Adrenal gland (tissue), 19 donors: ENCODE measurements at places on chromosomes 4 and X. TPM values are rescaled to one million over a fixed set of nuclear protein-coding genes. Genes with fewer than 3 reads are reported as not detected.

- DNase-seq = no peak
These were observed 920.1 kb upstream of the TENM3 start for GRCh38 chr4:181323061-181323460.

Gene TMPRSS11A
- total RNA-seq = not detected

DNA sequence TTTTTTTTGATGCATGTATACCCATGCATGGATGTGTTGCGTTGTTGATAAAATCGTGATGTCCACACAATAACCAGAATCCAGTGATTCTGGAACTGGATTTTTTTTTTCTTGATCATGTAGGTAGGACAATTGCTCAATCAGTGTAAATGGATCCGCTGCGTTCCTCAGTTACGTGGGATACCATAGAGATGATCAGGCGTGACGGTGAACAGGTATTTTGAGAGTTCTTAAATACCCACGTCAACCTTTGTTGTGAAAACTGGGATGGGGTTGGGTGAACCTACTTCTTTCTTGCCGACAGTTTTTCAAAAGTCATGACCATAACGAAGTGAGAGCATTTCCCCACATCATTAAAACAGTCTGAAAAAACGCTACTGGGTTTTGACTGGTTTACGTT is 913 bp upstream of the SMIM10L2A start:
- DNase-seq = no peak

DNA sequence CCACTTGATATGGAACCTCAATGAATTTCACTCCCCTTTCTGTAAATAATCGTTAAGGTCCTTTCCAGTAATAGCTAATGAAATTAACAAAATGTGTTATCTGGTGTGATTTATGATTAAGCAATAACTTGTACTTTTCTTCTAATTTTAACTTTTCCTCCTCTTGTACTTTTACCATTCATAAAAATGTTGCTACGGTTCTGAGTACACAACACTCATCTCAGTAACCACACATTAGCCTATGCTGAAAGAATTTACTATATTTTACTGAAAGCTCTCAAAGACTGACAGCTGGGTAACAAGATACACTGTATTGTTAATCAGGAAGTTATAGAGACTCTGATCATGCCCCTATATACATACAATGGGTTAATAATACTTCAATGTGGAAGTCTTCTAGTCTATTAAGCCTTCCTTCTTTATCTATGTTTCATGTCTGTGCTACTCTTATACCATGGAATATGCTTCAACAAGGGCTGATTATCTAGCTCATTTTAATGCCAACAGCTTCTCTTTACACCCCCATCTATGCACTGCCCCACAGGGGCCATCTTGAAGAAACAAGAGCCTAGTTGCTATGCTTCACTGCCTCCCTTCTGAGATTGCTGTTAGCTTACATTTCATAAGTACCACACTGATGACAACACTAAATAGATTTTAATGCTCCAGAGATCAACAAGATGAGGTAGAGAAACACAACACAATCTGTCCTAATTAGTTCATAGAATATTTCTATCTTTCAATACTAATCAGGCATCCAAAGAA is 39.1 kb downstream of the LAMP2 start:
- no peak for DNase-seq

Gene MSANTD1
- total RNA-seq = 0.58 TPM

DNA sequence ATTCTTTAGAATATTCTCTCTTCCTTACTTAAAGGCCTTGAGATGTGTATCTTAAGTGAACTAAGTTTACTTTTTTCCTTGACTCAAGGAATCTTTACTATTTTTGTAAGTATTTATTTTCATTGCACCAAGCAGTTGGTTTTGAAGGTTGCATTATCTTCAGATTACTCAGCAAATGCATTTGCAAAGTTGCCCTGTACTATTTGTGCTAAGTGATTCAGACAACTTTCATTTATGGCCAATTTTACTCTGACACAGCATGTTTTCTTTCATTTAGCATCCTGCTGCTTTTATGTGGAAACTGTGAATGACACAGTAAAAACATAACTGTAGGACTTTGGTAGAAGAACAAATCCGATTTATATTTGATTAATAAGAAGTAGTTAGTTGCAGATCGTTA is 191.0 kb downstream of the CCSER1 start:
- DNase-seq = no peak
